ENCODE measurements at places on chromosomes 7 and 10. TPM values are rescaled to one million over a fixed set of nuclear protein-coding genes. Genes with fewer than 3 reads are reported as not detected.

SP8 gene
- total RNA-seq, result not detected

BUB3 gene
- 265 TPM for total RNA-seq

DNA sequence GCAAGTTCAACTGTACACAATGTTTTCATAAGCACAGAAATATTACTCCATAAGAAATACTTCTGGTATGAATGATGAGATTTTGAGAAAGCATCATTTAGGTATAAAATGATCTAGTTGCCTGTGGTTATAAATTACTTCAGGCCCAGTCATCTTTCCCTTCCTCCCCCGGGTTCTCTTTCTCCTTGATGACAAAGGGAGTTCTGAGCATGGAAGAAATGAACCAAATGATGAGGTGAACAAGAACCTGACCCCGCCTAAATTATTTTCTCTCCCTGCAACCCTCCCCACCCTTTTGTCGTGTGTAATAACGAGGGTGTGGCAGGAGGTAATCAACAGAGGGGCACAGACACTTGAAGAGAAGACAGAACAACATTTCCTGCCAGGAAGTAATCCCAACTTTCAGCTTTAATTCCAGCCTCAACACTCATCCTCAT is 319.6 kb upstream of the SP8 start:
- no peaks in the 10 kb centered on the region for H3K36me3 ChIP-seq
- no peak for DNase-seq
- no peak overlapping the region for H3K4me3 ChIP-seq
- peaks cover 4% of the 10 kb centered on the region for H3K27me3 ChIP-seq
- H3K27ac ChIP-seq, result no peak overlapping the region
- H3K4me1 ChIP-seq, result no peaks in the 10 kb centered on the region

DNA sequence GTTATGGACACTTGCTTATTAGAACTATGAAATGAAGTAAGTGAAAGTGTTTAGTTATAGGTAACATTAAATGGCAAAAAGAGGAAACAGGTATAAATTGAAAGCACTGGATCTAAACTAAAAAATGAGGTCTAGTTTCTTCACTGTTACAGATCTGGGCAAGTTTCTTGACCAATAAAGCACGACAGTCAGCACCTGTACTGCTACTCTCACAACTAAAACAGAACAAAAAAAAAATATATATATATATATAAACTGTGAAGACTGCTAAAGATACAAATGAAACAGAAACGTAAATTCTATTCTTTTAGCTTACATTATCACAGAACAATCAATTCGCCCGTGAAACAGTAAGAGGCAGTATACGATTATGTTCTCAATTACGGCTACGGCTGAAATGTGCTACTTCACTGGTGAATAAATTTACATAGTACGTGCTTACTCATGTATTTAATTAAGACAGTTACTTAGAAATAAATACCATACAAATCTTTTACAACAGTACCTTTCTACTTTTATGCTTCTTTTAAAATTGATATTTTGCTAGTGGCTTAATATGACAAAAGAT is 4.2 kb downstream of the AHR start:
- peak overlapping the region; percentile 51 for H3K4me3 ChIP-seq
- H3K4me1 ChIP-seq, result peaks cover 32% of the 10 kb centered on the region
- H3K27me3 ChIP-seq, result no peaks in the 10 kb centered on the region
- DNase-seq, result no peak
- peak overlapping the region; percentile 61 for H3K27ac ChIP-seq
- H3K36me3 ChIP-seq, result peaks cover 3% of the 10 kb centered on the region

ASB10 gene
- total RNA-seq, result not detected

- H3K4me1 ChIP-seq, result peaks cover 24% of the 10 kb centered on the region
- peak overlapping the region; percentile 87 for H3K27ac ChIP-seq
- DNase-seq, result peak; percentile 31
- H3K4me3 ChIP-seq, result peak overlapping the region; percentile 92
Observed at GRCh38 chr7:116953906-116954838, 871 bp downstream of the ST7 start.

GRCh38 chr7:123492485-123492884 is 41.9 kb downstream of the IQUB start:
- H3K27me3 ChIP-seq, result peaks cover 3% of the 10 kb centered on the region
- H3K4me3 ChIP-seq, result no peak overlapping the region
- H3K36me3 ChIP-seq, result no peaks in the 10 kb centered on the region
- no peak for DNase-seq

MICU1 gene
- 41.7 TPM for total RNA-seq

DNA sequence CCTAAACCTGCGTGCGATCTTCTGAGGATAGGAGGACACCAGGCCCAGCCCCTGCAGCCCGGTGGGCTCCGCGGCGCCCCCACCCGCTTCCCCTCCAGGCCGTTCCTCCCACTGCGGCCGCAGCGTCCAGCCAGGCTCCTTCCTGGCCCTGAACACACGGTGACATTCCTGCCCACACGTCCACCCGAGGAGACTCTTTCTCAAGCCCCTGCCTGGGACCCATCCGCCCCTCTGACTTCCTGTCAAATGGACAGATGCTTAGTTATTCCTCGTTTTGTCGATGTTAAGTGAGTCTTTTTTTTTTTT is 32.4 kb upstream of the RNF32 start:
- peaks cover 14% of the 10 kb centered on the region for H3K4me1 ChIP-seq
- DNase-seq, result no peak
- no peaks in the 10 kb centered on the region for H3K36me3 ChIP-seq
- peaks cover 25% of the 10 kb centered on the region for H3K27me3 ChIP-seq

STEAP4 gene
- total RNA-seq, result not detected

DNA sequence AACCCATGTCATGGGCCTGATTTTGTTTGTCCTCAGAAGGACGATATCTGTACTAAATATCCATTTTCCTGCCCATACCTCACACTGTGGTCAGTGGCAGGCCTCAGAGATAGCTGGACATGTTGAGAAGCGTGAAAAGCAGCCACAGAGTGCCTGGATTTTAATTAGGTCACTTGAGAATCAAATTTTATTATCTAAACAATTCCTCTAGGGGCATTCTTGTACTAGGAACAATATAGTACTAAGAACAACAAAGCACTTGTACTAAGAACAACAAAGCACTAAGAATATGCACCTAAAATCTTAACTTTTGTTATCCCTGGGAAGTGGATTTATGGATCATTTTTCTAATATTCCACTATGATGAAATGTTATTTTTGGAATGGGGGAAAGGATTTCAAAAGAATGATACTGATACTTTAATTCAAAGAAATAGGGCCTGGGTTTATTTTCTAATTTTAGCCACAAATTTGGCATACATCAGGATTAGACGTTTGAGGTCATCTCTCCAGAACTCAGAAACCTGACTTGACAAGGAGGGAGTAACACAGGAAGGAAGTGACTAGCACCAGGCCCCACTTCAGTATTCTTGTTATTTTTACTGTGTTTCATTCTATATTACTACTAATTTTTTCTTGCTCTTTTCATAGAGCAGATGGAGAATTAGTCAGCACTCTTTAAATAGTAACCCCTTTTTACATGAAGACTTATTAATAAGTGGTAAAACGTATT is 112.2 kb downstream of the EXOC4 start:
- H3K4me1 ChIP-seq, result peaks cover 9% of the 10 kb centered on the region
- H3K36me3 ChIP-seq, result peaks cover 15% of the 10 kb centered on the region
- no peak overlapping the region for H3K27ac ChIP-seq
- no peak overlapping the region for H3K4me3 ChIP-seq
- DNase-seq, result no peak
- H3K27me3 ChIP-seq, result no peaks in the 10 kb centered on the region

DNA sequence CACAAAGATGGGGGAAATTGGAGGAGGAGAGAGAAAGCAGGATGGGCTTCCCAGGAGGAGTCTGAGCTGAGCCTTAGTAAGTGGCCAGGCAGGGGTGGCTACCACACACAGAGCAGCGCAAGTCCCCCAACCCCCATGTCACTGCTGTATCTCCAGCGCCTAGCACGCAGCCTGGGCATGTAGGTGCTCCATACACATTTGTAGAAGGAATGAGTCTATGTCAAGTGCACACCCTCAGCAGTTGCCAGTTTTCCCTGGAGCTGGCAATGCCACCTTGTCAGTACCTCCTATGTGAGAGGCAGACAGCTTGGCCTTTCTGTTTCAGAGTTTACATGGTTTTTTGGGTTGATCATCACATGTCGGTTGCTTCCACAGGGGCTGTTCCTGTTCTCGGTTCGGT is 116.1 kb downstream of the CLEC2L start:
- no peak for DNase-seq
- H3K27me3 ChIP-seq, result no peaks in the 10 kb centered on the region
- peaks cover 28% of the 10 kb centered on the region for H3K4me1 ChIP-seq

NEUROD6 gene
- not detected for total RNA-seq

DNA sequence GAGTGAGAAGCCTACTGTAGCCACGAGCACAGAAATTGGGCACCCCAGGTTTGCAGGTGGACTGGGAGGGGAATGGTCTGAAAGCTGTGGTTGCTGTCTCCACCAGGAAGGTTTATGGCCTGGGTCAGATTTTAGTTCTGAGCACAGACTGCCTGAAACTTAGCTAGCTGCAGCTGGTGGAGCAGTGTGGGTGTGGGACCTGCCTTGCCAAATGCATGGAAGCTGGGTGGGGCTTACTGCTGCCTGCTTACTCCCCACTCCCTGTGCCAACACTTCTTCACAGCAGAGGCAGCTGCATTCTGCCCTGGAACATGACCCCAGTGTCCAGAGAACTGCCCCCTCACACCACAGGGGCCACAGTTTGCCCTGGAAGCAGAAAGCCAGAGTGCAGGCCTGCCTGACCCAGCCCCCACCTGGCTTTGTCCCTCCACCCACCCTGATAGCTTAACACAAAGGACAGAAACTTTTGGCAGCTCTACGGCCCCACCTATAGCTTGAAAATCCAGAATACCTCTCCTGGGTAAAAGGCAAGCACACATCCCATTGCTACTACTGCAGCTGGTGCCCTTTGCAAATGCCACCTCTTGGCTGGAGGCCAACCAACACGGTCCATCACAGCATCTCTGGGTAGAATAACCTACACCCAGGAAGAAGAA is 281.6 kb downstream of the AGMO start:
- DNase-seq, result no peak
- no peak overlapping the region for H3K4me3 ChIP-seq
- H3K27me3 ChIP-seq, result no peaks in the 10 kb centered on the region
- H3K36me3 ChIP-seq, result no peaks in the 10 kb centered on the region

Data from activated CD4-positive, alpha-beta memory T cell treated with anti-CD3 and anti-CD28 coated beads for 36 hours (primary cell).